ENCODE measurements at places on chromosomes 16 and 17. TPM values are rescaled to one million over a fixed set of nuclear protein-coding genes. Genes with fewer than 3 reads are reported as not detected.

NMT1 gene
- total RNA-seq = 83.5 TPM

SLC43A2 gene
- total RNA-seq = 16.9 TPM

CIAPIN1 gene
- 33.4 TPM for total RNA-seq

TNFRSF17 gene
- not detected for total RNA-seq

TPSAB1 gene
- 48.3 TPM for total RNA-seq

HOXB9 gene
- total RNA-seq = 0.24 TPM

SCGB1C2 gene
- not detected for total RNA-seq

MILR1 gene
- 18.9 TPM for total RNA-seq

GPATCH8 gene
- 36.4 TPM for total RNA-seq

TBC1D3 gene
- not detected for total RNA-seq

FBXO39 gene
- total RNA-seq = 0.67 TPM

HSPB9 gene
- total RNA-seq = not detected

IL32 gene
- 65.4 TPM for total RNA-seq

NHLRC4 gene
- total RNA-seq = 0.65 TPM

KCNH4 gene
- total RNA-seq = 0.23 TPM

ABCC6 gene
- 0.74 TPM for total RNA-seq

BCL6B gene
- 29.7 TPM for total RNA-seq

SETD1A gene
- total RNA-seq = 11.8 TPM

MGAT5B gene
- 0.88 TPM for total RNA-seq

LITAFD gene
- total RNA-seq = not detected

TEX19 gene
- total RNA-seq = not detected

OTOP2 gene
- total RNA-seq = not detected

C17orf78 gene
- total RNA-seq = not detected

All from posterior vena cava (tissue), 2 donors.